Memory B cell (primary cell): ENCODE measurements at places on chromosomes 12 and 14.

- DNase-seq = no peak
Observed at GRCh38 chr12:121255433-121255832, 41.1 kb downstream of the CAMKK2 start.

GRCh38 chr12:14190694-14191093 is 174.8 kb upstream of the ATF7IP start:
- no peak for DNase-seq

DNA sequence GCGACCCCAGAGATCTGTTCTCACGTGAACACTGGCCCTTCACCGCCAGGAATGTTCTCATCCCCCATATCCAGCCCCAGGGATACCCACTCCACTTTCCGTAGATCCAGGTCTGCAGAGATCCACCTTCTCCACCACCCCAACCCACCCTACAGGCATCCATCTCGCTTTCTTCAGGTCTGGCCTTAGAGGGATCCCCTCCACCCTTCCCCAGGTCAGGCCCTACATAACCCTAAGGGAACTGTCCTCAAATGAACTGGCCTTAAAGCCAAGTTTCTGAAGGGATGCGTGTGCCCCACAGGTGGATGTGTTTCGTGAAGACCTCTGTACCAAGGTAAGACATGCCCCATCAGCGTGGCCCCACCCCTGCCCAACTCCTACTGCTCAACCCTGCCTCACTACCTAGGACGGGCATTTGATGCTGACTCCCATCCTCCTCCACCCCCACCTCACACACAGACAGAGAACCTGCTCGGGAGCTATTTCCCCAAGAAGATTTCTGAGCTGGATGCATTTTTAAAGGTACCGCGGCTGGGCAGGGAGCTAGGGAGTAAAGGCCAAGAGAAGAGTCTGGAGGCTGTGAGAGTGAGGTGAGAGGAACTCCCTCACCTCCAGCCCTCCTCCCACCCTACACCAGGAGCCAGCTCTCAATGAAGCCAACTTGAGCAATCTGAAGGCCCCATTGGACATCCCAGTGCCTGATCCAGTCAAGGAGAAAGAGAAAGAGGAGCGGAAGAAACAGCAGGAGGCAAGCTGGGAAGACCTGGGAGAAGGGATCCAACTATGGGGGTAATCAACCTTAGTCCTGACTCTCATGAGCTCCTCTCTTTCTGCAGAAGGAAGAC is 912 bp downstream of the PSME1 start:
- DNase-seq = no peak

- DNase-seq = no peak
Observed at GRCh38 chr12:67813456-67813904, 164.9 kb downstream of the DYRK2 start.

GRCh38 chr12:106841510-106842302 is 67.2 kb downstream of the RIC8B start:
- DNase-seq = no peak
